HCT116 (cell line): ENCODE measurements at places on chromosomes 2 and 18. TPM values are rescaled to one million over a fixed set of nuclear protein-coding genes. Genes with fewer than 3 reads are reported as not detected.

- no peak overlapping the region for H3K27ac ChIP-seq
- H3K27me3 ChIP-seq = no peaks in the 10 kb centered on the region
- H3K4me3 ChIP-seq = no peak overlapping the region
- no peaks in the 10 kb centered on the region for H3K36me3 ChIP-seq
- peaks cover 4% of the 10 kb centered on the region; the same call in 1 of the 2 replicates for H3K4me1 ChIP-seq
- no peak for DNase-seq
Measured at GRCh38 chr2:128373451-128374000, 54.9 kb upstream of the HS6ST1 start.

DNA sequence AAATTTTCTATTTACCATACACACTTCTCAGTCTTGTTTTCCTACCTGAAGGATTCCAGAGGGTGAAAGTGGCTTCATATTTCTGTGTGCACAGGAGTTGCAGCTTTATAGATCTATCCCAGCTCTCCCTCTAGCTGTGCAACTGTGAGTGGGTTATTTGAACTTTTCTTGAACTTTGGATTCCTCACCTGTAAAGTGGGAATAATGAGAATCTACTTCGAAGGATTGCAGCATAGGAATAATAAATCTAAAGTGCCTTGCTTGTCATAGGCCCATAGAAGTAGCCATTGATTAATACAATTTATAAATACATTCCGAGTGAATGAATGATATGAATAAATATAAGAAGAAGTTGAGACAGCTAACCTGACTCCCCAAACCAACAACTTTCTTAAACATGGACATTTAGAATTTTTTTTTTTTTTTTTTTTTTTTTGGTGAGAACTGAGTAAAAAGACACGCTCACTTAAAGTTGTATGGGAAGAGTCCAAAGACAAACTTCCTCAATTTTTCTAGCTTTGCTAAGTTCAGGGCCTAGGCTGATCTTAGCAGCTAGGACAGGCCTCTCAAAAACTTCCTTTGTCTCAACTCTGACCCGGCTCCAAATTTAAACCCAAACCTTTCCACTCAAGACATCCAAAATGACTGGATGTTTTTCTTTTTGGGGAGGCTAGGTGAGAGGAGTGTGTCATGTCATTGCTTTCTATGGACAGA lies 203.3 kb upstream of the FBXO11 start:
- H3K4me1 ChIP-seq = peaks cover 75% of the 10 kb centered on the region
- DNase-seq = no peak
- H3K36me3 ChIP-seq = no peaks in the 10 kb centered on the region

DNA sequence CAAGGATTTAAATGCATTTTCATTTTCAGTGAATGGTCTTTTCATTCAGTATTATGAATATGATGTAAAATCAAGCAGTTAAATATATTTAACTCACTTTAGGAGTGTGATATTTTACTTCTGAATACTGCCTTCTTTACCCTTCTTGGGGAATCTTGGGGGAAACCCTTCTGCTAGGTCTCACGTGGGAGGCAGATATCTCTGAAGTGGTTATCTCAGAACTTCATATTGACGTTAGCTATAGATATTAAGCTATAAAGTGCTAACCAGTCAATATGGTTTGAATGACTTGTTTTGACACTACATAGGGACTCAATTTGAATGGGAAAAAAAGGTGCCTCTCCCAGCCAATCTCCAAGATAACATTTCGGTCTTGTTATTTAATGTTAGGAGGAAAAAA lies 9.8 kb downstream of the REL start:
- H3K4me1 ChIP-seq = no peaks in the 10 kb centered on the region
- H3K4me3 ChIP-seq = no peak overlapping the region
- H3K27me3 ChIP-seq = no peaks in the 10 kb centered on the region
- 0 out of 2 replicates have a peak, but pooled peaks cover 4% of the 10 kb centered on the region for H3K36me3 ChIP-seq
- DNase-seq = no peak

GRCh38 chr2:128311755-128312341 lies 6.8 kb downstream of the HS6ST1 start:
- no peaks in the 10 kb centered on the region; the same call in none of the 2 replicates for H3K36me3 ChIP-seq
- H3K27ac ChIP-seq = no peak overlapping the region
- no peak overlapping the region for H3K4me3 ChIP-seq
- no peak for DNase-seq
- no peaks in the 10 kb centered on the region for H3K27me3 ChIP-seq

DNA sequence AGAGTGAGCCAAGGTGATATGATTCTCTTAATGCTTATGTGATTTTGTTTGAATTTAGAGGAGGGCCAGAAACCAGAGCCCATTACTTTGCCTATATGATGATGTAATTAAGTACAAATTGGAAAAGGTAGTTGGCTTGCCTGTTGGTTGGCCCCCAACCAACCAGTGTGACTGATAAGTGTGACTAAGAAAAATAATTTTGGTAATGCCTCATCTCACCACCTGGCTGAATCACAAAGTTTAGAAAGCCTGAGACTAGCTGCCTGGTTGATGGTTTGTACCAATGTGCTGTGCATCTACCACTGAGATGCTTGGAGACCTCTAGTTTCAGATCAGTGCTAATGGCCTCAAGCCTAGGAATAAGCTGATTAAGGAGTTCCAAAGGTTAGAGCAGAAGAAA lies 338.7 kb downstream of the CDH2 start:
- DNase-seq = no peak
- H3K27ac ChIP-seq = no peak overlapping the region
- no peak overlapping the region for H3K4me3 ChIP-seq

DNA sequence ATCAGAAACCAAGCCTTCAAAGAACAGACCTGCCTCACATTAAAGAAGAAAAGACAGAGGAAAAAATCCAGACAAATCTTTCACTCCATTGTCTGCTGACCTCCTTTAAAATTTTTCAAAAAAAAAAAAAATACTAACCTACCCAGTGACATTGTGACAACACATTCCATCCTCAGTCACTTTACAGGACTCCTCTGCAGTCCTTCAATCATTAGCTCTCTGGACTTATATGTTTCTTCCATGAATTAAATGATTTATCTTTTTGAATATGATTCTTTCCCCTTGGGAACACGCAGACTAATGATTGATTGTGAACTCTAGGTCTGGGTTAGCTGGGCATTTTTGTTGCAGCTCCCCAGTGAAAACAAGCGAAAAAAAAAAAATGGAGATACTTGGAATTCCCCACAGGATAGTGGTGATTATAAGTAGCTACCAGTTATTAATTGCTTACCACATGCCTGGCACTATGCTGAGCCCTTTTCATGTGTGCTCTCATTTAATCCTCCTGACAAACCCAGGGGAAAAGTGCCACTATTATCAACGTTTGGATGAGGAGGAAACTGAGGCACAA lies 261.3 kb upstream of the NCKAP5 start:
- DNase-seq = no peak
- no peak overlapping the region for H3K27ac ChIP-seq
- H3K27me3 ChIP-seq = no peaks in the 10 kb centered on the region
- H3K4me1 ChIP-seq = no peaks in the 10 kb centered on the region
- H3K4me3 ChIP-seq = no peak overlapping the region
- no peaks in the 10 kb centered on the region for H3K36me3 ChIP-seq

DNA sequence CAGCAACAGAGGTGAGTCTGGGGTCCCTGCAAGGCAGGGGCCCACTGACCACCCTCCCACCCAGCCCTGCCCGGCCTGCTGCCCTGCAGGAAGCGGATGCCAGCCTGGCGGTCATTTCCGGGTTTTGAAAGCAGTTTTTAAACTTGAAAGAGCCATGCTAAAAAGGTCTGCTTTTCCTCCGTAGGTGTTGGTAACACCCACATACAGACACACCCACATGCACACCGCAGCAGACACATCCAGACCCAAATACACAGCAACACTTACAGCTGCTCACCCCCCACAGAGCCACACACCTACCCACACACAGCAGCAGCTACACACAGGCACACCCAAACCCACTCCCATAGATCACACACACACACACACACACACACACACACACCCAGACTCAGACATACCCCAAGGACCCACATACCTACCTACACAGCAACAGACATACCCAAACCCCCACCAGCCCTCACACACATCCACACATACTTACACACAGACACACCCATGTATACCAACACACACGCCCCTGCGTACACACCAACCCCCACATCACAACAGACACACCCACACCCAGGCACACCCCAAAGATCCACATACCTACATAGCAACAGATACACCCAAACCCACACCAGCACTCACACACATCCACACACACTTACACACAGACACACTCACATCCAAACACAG lies 7.6 kb downstream of the ZFP36L2 start:
- H3K36me3 ChIP-seq = peaks cover 12% of the 10 kb centered on the region
- H3K27me3 ChIP-seq = no peaks in the 10 kb centered on the region
- peaks cover 45% of the 10 kb centered on the region for H3K4me1 ChIP-seq
- peak overlapping the region; percentile 90 for H3K27ac ChIP-seq

GRCh38 chr2:9908639-9909038 lies 42.9 kb upstream of the GRHL1 start:
- H3K4me3 ChIP-seq = no peak overlapping the region
- peaks cover 6% of the 10 kb centered on the region; the same call in 1 of the 2 replicates for H3K36me3 ChIP-seq
- no peaks in the 10 kb centered on the region for H3K27me3 ChIP-seq

DNA sequence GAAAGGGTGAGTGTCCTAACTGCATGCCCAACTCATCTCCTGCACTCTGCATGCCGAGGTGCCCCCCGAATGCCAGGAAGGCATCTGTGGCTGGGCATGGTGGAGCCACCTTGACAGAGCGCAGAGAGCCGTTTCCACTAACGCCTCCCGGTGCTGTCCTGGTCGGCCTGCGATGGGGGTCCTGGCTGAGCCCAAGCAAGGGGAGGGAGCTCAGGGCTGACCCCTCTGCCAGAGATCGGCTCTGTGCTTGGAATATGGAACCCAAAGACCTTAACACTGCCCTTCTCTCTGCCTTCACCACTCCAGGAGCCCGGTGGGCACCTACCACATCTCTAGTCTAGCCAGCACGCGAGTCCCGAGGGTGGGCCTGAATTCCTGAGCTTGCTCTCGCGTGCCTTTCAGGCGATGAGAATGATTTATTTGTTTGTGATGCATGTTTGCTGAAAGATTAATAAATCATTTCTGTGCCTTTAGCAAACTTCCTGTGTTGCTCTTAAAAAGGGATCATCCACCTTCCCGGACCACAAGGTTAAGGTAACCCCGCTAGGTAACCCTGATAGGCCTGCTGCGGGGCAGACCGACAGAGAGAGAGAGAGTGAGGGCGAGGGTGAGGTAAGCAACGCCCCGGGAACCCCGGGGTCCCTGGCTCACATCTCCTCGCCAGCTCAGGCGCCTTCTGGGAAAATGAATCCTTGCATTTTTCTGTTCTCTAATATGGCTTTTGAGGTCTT lies 35.3 kb downstream of the PDIA6 start:
- peaks cover 12% of the 10 kb centered on the region; the same call in 1 of the 2 replicates for H3K36me3 ChIP-seq
- DNase-seq = no peak
- H3K4me3 ChIP-seq = no peak overlapping the region
- no peak overlapping the region for H3K27ac ChIP-seq

The CCDC121 gene
- 2.1 TPM for total RNA-seq

The PAX8 gene
- total RNA-seq = 4.4 TPM

DNA sequence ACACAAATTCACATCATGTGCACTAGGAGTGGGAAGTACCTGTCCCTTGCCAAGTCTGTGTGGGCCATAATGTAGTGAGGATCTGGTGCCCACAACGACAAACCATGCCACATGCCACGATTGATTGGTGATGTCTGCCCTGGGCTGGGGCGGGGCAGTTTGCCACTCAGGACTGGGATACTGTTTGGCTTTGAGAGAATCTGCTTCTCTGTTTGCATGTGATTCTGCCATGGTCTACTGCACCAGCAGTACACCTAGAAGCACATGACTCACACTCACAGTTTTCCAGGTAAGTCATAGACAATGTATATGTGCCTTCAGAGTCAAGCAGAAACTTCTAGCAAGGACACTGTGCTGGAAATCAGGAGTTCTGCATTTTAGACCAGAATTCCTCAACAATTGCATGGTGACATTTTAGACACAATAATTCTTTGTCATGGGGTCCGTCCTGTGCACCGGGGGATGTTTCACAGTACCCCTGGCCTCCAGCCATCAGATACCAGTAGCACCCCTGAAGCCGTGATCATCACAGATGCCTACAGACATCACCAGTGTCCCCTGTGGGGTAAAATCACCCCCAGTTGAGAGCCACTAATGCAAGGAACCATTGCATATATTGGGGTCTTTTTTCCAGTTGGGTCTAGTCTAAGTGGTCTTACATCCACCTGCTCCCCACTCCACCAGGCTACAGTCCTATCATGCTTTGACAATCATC lies 278.3 kb downstream of the EIPR1 start:
- H3K36me3 ChIP-seq = no peaks in the 10 kb centered on the region
- H3K27me3 ChIP-seq = peaks cover 28% of the 10 kb centered on the region
- DNase-seq = no peak

The LINC00305 gene
- total RNA-seq = not detected

DNA sequence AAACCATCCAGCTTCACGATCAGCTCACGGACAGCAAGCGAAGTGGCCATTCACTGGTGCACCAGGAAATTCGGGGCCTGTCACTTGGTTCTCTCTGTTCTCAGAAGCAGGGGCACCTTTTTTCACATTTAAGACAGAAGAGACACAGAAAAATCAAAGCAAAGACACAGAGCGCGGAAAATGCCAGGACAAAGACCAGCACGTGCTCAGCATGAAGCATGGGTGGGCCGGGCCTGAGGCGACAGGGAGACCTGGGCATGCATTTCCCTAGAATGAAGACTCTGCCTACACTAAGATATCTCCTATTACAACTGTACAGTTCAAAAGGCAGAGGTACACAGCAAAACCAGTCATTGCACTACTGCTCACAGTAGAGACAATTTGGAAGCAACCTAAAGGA lies 117.4 kb upstream of the ID2 start:
- no peak for DNase-seq
- H3K4me3 ChIP-seq = no peak overlapping the region
- H3K27ac ChIP-seq = no peak overlapping the region

GRCh38 chr2:69152847-69153583 lies 140.0 kb downstream of the ANTXR1 start:
- H3K27me3 ChIP-seq = no peaks in the 10 kb centered on the region
- no peak overlapping the region for H3K27ac ChIP-seq
- H3K36me3 ChIP-seq = no peaks in the 10 kb centered on the region
- H3K4me3 ChIP-seq = no peak overlapping the region
- DNase-seq = no peak
- 0 out of 2 replicates have a peak, but pooled peaks cover 2% of the 10 kb centered on the region for H3K4me1 ChIP-seq

The SLC25A12 gene
- 16.0 TPM for total RNA-seq

GRCh38 chr2:234978466-234979203 lies 26.8 kb downstream of the SH3BP4 start:
- DNase-seq = no peak
- H3K4me1 ChIP-seq = peaks cover 59% of the 10 kb centered on the region
- H3K27me3 ChIP-seq = no peaks in the 10 kb centered on the region
- peak overlapping the region; percentile 37 for H3K27ac ChIP-seq

DNA sequence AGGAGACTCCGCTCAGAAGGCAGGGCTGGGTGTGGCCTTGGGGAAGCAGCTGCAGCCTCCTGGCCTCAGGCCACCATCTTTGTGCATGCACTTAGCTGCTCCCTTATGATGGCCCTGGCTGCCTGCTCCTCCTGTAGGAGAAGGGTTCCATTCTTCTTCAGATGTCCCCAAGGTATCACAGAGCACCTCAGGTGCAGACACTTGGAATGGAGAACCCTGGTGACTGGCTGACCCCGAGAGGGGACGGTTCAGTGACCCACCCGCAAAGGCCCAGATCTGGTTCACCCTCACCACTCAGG lies 9.6 kb downstream of the GPAT2 start:
- no peaks in the 10 kb centered on the region for H3K27me3 ChIP-seq
- DNase-seq = no peak
- no peaks in the 10 kb centered on the region for H3K36me3 ChIP-seq
- no peaks in the 10 kb centered on the region for H3K4me1 ChIP-seq
- H3K27ac ChIP-seq = no peak overlapping the region

The RGPD4 gene
- total RNA-seq = 0.07 TPM

The EFEMP1 gene
- 0.34 TPM for total RNA-seq

- no peak for DNase-seq
- no peaks in the 10 kb centered on the region for H3K27me3 ChIP-seq
- H3K27ac ChIP-seq = no peak overlapping the region
Measured at GRCh38 chr18:53747663-53748160, 476.8 kb downstream of the MBD2 start.
